Pons (tissue), 1 donor: ENCODE measurements at places on chromosomes 5 and 9.

- DNase-seq: peak; percentile 88
Observed at GRCh38 chr9:78439190-78439865, 142.4 kb downstream of the PSAT1 start.

GRCh38 chr5:125581311-125581710, 834.9 kb upstream of the ZNF608 start:
- DNase-seq: no peak

GRCh38 chr9:472479-473075, 257.9 kb downstream of the DOCK8 start:
- DNase-seq: no peak

DNA sequence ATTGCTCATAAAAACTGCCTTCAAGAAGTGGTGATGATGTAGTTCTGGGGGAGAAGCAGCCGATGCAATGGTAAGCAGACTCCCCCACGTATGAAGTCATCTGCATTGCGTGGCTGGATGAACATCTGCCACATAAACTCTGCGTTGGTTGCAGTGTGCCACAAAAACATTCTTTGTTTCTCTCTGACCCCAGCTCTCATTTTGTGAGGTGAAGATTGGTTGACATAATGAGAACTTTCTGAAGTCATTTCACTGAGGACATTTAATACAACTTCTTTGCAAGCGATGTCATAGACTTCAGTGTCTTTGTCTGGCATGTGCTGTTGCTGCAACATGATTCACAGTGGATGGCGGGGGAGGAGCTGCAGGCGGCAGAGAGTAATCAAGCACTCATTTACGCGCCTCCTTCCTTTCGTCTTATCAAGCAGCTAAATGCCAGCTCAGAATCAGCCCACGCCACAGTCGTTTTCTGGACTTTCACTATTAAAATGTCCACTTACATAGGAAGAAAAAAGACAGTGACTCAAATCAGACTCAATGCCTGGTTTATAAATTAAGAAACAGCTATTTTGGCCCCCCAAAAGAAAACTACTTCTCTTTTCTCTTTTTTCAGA, 91.5 kb upstream of the NFIL3 start:
- DNase-seq: peak; percentile 2

DNA sequence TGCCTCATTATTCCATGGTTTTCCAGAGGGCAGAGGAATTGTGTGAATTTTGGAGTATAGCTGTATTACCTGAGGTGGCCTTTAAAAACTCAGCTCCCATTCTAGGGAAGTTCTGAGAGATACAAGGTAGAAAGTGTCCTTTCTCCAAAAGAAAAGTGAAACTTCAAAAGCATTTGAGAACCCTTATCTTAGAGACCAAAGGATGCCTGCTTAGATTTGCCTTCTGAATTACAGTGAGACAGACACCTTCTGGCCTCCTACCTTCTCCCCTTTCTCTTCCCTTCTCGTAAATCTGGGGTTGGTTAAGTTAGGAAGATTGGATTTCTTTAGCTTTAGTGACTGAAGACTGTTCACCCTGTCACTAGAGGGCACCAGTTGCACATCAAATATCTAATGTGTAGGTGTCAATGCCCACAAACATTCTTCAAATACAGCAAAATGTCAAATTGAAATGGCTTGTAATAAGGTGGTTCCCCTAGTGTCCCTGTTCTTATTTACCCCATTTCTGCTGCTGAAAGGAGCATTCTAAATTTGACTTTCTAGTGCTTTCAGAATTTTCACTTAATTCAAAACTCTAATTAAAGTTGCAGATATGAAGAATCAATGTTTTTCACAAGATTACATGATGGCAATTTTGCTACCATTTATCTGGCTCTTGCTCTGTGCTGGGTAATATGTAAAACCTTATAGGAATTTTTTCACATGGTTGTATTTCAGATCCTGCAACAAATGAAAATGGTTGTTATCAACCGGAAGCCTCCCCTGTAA, 46.7 kb downstream of the PRRC1 start:
- DNase-seq: peak; percentile 89

DNA sequence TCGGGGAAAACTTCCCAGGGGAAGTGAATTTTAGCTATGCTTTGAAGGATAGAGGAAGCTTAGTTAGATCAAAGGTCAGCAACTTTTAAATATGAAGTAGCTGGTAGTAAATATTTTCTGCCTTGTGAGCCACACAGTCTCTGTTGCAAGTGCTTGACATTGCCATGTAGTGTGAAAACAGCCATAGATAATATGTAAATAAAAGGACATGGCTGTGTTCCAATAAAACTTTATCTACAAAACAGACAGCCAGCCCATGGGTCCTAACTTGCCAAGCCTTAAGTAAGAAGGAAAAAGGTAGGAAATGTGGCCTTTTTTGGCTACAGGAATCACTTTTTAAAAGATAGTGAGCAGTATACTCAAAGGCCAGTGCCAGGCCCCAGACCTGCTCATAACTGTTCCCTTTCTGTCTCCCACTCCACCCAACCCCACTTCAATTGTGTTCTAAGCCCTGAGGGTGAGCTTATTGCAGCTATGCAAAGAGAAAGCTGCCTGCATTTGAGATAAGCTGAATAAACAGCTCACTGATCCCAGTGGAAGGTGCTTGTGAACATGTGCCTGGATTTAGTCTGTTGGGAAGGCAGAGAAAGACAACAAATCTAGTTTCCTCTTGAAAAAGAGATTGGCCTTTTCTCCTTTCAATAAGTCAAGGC, 113.0 kb upstream of the TRIM32 start:
- DNase-seq: no peak

DNA sequence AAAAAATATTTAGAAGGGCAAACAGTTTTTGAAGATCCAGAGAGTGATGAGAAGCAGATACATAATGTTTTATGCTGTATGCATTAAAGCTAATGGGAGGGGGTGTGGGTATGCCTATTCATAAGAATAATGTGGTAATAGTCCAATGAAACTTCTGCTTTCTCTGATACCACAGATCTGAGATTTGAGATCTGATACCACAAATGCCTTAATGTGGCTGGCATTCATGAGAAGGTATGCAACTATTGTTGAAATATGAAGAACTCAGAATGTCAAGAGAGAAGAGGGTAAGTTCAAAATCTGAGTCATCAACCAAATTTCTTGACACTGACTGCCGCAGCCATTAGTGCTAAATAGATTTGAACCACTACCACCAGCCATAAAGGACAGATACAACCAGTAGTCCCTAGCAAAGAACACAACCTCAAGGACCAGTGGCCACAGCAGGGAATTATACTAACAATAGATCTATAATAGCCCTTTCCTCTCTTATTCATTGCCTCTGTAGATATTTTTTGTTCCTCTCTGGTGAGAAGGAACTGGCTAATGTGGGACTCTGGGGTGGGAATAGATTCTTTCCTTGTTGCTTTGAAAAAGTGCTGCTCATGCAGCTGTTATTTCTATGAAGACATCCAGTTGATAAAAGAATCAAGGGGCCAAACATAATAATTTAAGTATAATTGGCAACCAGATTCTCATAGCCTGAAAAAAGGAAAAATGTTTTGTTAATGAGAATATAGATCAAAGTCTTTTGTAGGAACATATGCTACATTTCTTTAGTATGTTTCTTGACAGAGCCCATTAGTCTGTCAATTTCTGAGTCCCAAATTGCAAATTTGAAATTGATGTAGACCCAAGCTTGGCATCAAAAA, 256.5 kb upstream of the ZNF608 start:
- no peak for DNase-seq

- no peak for DNase-seq
Observed at GRCh38 chr9:34417734-34418133, 40.6 kb downstream of the FAM219A start.

- DNase-seq: no peak
Observed at GRCh38 chr5:10364186-10364689, 10.7 kb downstream of the MARCHF6 start.

- peak; percentile 87 for DNase-seq
Observed at GRCh38 chr5:177113566-177114424, 19.8 kb upstream of the NSD1 start.

DNA sequence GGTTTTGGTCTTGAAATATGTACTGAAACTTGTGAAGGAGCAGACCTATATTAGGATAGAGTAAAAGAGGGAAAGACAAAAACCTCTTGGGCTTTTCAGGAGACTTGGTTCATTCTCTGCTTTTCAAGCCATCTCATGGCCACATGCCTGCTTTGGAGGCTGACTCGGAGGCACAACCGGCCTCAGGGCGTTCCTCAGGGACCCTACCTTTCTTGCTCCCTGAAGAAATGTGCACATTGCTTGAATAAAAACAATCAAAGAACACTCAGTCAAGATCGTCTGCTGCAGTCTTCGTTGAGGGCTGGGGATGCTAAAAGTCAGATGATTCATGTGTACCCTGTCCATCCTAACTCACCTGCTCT, 994 bp downstream of the IRGM start:
- no peak for DNase-seq

DNA sequence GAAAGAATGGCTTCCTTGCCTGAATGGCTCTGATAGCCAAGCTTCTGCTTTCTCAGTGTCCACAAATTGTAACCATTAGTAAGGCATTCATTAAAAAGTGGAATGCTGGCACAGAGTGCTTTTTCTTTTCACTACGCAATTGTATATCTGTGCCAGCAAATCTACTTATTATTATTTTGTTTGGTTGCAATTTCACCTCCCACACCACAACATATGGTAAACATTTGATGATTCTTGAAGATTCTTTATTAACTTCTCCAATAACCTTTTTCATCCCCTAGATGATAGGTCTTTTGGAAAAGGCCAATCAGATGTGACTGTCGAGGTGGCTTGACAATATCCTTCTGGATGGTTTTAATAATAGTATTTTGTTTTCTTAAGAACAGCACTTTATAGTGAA, 234.1 kb downstream of the TMEM38B start:
- no peak for DNase-seq

- no peak for DNase-seq
Observed at GRCh38 chr5:148708854-148709253, 54.5 kb upstream of the HTR4 start.

DNA sequence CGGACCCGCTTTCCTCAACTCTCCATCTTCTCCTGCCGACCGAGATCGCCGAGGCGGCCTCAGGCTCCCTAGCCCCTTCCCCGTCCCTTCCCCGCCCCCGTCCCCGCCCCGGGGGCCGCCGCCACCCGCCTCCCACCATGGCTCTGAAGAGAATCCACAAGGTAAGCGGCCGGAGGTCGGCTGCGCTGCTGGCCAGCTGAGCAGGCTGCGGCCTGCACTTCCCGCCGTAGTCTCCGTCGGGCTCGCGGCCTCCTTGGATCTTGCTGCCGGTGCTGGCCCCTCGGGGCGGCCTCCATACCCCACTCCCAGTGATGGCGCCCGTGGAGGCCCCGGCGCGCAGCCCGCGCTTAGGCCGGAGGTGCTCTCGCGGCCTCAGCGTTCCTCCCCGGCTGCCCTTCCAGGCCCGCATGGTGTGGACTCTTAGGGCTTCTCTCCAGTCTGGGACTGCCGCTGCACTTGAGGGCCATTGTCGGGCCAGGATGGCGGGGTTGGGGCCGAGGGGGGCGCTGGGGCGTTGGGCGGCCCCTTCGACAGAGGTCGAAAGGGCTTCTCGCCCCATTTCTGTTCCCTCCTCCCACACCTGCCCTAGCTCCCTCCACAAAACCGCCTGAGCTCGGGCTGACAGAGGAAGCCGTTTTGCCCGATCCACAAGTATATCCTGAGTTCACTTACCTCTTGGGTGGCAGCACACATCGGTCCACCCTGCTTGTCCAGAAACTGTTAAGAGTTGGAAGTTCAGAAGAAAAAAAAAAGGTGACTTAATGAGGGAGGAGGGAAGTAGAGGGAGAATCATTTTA, 714 bp downstream of the UBE2D2 start:
- DNase-seq: peak; percentile 20

DNA sequence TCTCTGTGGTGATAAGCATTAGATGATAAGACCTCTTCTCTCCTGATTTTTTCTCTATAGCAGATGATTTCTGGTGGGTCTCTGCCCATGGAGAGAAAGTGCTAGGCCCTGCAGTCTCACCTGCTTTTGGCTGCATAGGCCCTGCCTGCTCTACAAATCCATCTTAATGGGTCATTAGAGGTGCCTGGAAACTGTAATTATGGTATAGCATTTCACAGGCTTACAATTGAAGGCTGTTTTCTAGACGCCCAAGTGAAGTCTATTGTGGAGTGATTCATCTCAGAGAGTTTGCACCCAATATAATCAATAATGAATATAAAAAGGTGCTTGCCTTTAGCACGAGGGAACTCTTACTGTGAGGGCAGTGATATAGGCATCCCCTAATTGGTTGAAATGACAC, 33.8 kb downstream of the NEUROG1 start:
- DNase-seq: no peak

DNA sequence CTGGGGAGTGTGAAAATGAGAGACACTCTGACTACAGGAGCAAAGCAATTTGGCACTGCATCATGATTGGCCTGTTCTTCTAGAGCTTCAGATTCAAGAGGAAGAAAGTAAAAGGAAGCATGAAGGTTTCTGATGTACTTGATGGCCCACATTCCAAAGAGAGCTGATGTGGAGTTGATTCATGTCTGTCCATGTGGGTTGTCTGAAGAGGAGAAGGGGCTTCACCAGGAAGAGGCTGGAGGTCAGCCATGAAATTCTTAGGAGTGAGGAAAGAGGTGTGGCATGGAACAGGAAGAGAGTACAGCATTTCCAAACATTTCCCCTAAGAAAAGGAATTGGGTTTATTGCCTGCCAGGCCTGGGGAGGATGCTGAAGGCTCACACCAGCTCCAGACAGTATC, 70.7 kb downstream of the PTCD2 start:
- no peak for DNase-seq

- no peak for DNase-seq
Observed at GRCh38 chr5:14138608-14139540, 4.3 kb upstream of the TRIO start.

- DNase-seq: peak; percentile 76
Observed at GRCh38 chr5:67395790-67396418, 199.3 kb upstream of the CD180 start.

DNA sequence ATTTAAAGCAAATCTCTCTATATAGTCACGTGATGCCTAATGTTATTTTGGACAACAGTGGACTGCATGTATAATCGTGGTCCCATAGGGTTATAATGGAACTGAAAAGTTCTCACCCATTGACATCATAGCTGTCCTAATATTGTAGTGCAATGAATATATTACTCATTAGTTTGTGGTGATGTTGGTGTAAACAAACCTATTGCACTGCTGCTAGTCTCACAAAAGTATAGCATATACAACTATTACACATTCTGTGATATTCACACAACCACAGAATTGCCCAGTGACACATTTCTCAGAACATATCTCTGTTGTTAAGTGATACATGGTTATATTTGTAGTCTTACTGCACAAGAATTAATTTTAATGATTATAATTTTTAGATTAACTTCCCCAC, 37.7 kb downstream of the IPO11 start:
- DNase-seq: no peak
